ENCODE measurements at places on chromosomes 4 and X.

DNA sequence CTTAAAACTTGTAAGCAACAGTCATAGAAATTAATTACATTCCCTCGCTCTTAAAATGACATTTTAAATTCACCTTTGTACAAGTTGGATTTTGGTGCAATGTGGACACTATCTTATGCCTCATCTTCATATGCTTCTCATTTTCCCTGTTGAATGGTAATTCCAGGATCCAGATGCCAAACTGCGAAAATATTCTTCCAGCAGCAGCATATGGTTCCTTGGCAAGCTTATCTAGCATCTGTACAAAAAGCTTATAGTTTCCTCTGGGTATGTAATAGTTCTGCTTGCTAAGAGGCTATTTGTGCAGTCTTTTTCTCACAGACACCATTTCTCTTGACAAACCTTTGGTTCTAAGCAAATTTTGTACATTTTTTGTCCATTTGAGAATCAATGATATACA, 2079.7 kb upstream of the AGA start:
- DNase-seq: no peak

DNA sequence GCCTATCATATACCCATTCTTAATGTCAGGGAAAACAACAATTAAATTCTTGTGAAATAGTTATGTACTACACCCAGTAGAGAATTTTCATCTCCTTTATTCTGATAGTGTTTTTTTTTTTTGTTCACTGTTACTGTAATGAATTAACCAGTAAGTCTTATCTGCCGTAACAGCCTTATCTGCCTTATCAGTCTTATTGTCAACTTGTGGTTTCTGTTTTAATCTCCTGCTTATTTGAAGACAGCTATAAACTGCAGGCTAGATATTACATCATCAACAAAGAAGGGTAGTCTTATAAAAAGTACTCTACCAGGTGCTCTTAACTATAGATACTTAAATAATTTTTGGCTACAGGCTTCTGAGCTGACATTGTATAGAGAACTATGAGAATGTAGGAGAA, 79.5 kb downstream of the MAGEB5 start:
- DNase-seq: no peak

GRCh38 chr4:54855191-54855854, 197.6 kb downstream of the KIT start:
- DNase-seq: no peak

- no peak for DNase-seq
Observed at GRCh38 chr4:88449290-88449689, 7.6 kb upstream of the HERC5 start.

- no peak for DNase-seq
Observed at GRCh38 chr4:184064877-184065276, 152.8 kb downstream of the ENPP6 start.

- no peak for DNase-seq
Observed at GRCh38 chrX:72313707-72314641, 8.3 kb upstream of the CITED1 start.

DNA sequence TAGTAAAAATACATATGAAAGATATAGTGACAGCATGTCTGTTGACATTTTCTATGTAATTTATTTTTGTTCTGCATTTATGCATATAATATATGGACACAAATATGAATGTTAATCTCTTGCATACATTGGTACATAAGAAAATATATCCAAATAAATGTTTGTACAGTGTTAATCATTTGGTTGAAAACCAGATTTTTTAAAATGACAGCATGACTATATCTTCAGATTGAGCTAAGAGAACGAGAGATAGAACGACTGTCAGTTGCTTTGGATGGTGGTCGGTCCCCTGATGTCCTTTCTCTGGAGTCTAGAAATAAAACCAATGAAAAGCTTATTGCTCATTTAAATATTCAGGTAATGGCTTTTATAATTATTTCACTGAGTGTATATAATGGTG, 15.3 kb downstream of the CEP135 start:
- no peak for DNase-seq

GRCh38 chrX:53580742-53581504, 105.6 kb downstream of the HUWE1 start:
- DNase-seq: no peak

- no peak for DNase-seq
Observed at GRCh38 chrX:134622813-134623185, 35.5 kb downstream of the PLAC1 start.

DNA sequence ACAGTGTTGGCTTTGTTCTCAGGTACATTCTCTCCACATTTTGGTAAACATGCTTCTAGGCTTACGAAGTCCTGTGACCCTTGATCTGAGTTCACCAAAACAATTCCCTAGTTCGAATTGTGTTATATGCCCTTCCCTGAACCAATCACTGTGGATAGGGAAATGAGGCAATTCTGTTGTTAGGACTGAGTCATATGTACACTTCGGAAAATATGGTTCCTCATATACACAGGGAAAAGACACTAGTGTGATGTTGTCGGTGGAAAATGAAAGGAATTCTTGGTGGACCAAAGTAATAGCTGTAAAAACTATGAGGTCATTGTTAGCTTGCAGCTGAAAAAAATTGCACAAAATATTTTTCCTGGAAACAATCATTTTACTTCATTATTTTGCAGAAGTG, 46.6 kb upstream of the MAGEC2 start:
- no peak for DNase-seq

GRCh38 chrX:31093639-31093975, 21.8 kb upstream of the FTHL17 start:
- no peak for DNase-seq

DNA sequence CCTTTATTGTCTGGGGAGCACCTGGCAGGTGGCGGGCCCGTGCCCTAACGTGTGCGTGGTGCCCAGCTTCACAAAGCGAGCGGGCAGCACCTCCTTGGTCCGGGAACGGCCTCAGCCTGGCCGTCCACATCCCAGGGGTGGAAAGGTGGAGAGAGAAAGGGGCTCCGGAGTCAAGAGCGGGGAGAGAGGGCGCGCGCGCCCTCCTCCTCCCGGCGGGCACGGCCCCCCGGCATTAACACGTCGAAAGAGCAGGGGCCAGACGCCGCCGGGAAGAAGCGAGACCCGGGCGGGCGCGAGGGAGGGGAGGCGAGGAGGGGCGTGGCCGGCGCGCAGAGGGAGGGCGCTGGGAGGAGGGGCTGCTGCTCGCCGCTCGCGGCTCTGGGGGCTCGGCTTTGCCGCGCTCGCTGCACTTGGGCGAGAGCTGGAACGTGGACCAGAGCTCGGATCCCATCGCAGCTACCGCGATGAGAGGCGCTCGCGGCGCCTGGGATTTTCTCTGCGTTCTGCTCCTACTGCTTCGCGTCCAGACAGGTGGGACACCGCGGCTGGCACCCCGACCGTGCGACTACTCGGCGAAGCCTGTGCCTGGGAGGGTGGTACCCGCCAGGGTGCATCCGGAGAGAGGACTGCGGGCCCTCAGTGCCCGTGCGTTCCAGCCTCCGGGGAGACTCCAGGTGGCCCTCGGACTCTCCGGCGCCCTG, at the start of gene KIT:
TSS of gene KIT (plus strand) at position 407 of the 701 bp plus-strand sequence. CDS start at position 465, 58 bp downstream.
- no peak for DNase-seq

DNA sequence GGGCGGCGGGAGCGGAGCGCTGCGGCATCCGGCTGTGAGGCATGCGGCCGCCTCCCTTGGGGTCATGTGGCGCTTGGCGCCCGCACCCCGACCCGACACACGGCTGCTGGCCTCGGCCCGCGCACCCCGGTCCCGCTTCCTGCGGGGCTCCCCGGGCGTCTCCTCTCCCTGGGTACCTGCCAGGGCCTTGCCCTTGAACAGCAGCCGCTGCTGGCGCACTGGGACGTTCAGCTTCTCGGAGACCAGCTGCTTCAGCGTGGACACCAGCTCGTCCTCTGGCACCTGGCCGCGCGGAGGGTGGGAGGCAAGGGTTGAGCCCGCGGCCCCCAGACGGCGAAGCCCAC, 391 bp downstream of the UBL4A start:
- no peak for DNase-seq

GRCh38 chrX:24169211-24169610, 19.7 kb downstream of the ZFX start:
- no peak for DNase-seq
